Thoracic aorta (tissue), 2 donors: ENCODE measurements at places on chromosomes 12 and 14.

- DNase-seq: no peak
Observed at GRCh38 chr12:131915000-131915689, 13.9 kb upstream of the PUS1 start.

GRCh38 chr14:56154321-56154720, 36.1 kb downstream of the PELI2 start:
- no peak for DNase-seq

- DNase-seq: no peak
Observed at GRCh38 chr12:39502726-39503125, 59.8 kb upstream of the KIF21A start.

- DNase-seq: no peak
Observed at GRCh38 chr14:31442284-31442683, 15.0 kb downstream of the DTD2 start.

GRCh38 chr14:33958605-33959226, 7.8 kb upstream of the EGLN3 start:
- no peak for DNase-seq

DNA sequence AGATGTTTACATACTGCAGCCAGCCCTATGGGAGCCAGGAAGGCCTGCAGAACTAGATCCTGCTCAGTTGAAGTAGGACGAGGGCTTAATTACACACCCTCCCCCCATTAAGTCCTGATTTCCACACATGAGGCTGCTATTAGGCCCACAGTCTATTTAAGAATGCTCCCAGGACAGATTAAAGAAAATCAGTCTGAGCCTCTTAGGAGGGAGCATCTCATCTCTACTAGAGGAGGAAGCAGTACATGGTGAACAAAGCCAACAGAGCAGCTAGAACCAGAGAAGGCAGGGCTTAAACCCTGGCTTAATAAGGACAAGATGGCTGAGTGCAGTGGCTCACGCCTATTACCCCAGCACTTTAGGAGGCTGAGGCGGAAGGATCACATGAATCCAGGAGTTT, 55.8 kb upstream of the ARHGAP5 start:
- no peak for DNase-seq

GRCh38 chr14:93332397-93332852, 411 bp downstream of the BTBD7 start:
- DNase-seq: no peak

- DNase-seq: no peak
Observed at GRCh38 chr14:96590190-96590864, 88.1 kb downstream of the PAPOLA start.

DNA sequence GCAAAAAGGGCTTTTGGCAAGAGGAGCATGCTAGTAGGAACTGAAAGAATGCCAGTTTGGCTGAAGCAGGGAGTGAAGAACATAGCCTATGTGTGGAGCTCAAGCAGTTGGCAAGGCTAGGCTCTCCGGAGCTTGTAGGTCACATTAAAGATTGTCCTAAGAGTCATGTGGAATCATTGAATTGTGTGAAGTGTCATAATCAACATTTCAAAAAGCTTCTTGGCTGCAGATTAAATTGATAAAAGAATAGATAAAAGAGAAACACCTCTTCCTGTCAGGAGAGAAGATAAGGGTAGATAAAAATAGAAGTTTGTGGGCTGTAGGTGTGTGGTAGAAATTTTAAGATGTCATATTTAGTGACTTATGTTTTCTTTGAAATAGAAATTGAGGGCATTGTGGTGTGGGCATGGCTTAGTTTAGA, 36.1 kb downstream of the CPSF6 start:
- no peak for DNase-seq

GRCh38 chr12:92551210-92551609, 151.6 kb upstream of the PLEKHG7 start:
- no peak for DNase-seq

DNA sequence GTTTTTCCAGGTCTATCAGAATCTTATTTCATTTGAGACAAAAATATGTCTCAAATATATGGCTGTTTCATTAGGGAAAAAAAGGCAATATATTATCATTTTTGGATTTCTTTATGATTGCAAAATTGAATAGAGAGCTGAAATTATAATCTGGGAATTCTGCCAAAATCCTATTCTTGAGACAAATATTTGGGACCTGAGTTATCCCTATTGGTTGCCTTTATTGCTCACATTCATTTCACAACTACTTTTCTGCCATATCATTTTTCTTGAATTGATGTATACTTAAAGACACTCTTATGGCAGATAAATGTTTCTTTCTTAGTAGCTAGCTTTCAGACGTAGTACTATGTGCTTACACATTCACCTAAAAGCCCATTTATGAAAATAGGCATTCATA, 241.6 kb upstream of the NOVA1 start:
- no peak for DNase-seq

GRCh38 chr14:32417956-32418552, 89.0 kb downstream of the AKAP6 start:
- peak; percentile 28 for DNase-seq

DNA sequence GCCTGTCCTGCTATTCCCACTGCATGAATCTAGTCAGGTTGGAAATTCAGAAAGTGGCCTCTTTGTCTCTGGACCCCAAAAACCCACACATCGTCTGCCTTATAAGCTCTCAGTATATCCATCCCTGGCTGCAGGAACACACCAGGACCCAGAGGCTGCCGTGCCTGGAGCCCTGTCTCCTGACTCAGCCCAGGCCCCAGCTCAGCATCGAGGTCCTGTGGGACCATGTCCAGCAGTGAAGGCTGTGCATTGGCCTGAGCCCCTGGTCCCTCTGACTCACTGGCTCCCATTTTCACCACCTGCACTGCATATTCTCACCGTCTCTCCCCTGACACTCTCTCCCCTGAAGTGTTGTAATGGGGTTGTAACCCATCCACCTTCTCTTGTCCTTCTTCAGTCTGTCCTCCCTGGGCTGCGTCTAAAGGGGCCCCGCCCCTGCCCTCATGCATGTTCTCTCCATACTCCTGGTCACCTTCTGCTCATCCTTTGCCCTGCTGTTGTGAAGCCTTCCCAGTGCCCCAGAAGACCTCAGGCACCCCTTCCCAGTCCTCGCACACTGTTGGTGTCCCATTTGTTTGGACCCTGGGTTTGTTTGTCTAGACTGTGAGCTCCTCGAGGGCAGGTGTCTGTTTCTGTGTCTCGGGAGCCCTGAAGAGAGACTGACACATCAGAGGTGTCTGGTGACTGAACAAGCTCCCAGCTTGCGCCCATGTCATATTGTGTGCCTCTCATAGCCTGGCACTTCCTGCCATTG, 43.8 kb downstream of the EVL start:
- no peak for DNase-seq

DNA sequence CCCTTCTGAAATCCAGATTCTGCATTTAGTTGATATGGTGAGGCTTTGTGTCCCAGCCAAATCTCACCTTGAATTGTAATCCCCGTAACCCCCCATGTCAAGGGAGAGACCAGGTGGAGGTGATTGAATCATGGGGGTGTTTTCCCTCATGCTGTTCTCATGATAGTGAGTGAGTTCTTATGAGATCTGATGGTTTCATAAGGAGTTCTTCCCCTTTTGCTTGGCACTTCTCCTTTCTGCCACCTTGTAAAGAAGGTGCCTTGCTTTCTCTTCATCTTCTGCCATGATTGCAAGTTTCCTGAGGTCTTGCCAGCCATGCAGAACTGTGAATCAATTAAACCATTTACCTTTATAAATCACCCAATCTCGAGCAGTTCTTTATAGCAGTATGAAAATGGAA, 23.1 kb upstream of the C12orf42 start:
- no peak for DNase-seq

- no peak for DNase-seq
Observed at GRCh38 chr14:33275879-33276278, 337.2 kb downstream of the NPAS3 start.

DNA sequence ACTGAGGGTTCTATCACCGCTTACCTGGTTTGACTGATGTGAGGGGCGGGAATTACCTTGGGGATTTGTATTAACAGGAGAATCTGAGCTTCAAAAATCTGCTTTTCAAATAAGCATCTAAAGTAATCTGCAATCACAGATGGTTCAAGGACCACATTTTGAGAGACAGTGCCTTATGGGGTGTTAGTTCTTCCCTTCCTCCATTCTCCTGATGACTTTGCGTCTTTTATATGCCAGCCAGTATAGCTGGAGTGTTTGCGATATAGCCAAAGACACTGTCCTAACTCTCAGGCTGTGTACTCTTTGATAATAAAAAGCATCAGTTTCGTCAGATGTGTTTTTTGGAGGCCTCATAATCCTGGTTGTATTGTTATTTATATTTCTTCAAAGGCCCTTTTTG, 39.5 kb downstream of the PPHLN1 start:
- DNase-seq: no peak

- peak; percentile 47 for DNase-seq
Observed at GRCh38 chr12:69470189-69471075, at the start of gene FRS2. TSS of gene FRS2 (plus strand) at chr12:69470388. CDS start at chr12:69569031, 98,643 bp downstream.

GRCh38 chr14:94886931-94887330, 117.0 kb upstream of the GSC start:
- no peak for DNase-seq

DNA sequence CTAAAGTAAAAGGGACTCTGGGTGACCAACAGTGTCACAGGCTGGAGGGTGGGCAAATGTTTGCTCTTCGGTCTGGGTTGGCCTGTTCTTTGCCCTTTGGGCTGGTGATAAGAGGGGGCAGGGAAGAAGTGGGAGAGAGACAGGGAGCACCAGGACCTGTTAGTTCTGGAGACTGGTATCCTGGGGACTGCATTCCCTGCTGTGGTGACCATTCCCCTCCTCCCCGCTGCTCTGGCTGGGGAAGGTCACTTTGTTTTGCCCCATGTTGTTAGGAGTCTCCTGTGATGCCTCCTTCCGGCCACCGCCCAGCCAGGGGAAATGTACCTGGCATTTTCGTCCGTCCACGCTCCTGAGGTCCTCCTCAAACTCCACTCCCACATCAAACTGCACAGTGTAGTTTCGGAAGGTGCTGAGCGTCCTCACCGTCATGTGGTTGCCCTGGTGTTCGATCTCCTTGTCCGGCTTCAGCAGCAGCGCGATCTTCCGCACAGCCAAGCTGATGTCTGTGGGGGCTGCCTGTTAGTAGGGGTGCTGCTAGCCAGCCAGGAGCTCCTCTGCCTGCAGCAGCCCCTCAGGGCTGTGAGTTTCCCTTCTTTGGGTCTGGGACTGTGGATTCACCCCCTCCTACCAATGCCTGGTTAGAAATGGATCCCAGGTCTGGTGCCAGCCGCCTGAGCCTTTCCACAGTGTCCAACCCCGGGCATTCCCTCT, 618 bp downstream of the RBP5 start:
- no peak for DNase-seq

GRCh38 chr12:97912943-97913342, 450.3 kb downstream of the RMST start:
- no peak for DNase-seq

GRCh38 chr14:62661818-62662217, 383.4 kb downstream of the KCNH5 start:
- DNase-seq: no peak

DNA sequence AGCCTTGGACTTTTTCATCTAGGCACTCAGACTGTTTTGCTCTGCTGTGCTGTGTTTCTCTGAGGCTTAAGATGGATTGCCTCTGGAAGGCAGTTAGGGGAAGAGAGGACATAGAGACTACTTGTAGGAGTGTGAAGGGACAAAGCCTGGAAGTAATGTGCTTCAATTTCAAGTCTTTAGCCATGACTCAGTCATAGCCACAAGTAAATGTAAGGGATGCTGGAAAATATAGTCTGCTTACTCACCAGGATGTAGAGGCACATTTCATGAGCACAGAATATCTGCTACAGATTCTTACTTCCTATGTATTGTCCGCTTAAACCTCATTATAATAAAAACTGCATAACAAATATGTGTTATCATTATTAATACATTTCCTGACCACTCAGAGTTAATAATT, 794.3 kb upstream of the NOVA1 start:
- DNase-seq: no peak

DNA sequence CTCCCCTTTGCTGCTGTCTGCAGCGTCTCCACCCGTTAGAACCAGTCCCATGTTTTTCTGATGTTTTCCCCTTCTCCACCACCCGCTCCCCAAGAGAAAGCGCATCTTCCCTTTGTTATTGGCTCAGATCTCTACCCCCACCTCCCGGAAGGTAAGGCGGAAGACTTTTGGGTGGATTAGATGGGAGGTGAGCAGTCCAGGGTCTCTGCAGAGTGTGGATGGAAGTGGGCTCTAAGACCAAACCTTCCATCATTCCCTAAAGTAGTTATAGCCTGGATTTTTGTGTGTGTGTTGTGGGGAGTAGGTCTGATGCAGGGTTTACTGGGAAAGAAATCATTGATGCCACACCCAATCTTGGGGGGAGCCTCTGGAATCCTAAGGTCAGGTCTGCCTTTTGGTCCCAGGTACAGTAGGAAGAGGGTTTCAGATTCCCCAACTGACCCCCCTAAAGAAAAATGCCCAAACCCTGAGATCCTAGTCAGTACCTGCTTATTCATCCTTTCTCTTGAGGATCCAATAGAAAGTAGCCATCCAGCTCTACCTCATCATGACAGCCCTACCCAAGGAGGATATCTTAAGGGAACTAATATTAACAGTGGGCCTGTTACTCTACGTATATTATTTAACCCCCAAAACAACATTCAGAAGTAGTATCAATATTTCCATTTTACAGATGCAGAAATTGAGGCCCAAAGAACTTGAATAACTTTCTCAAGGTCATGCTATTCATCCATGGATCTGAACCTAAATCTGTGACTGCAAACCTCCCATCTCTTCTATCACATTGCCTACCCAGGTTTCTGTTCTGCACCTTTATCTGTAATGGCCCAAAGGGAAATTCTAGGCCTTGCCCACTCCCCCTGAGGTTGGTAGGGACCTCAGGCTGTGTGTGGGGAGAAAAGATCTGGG, 1.1 kb downstream of the KIF5A start:
- no peak for DNase-seq

GRCh38 chr14:78088916-78089315, 81.3 kb upstream of the NRXN3 start:
- no peak for DNase-seq

- no peak for DNase-seq
Observed at GRCh38 chr12:19576506-19577280, 137.4 kb downstream of the AEBP2 start.

DNA sequence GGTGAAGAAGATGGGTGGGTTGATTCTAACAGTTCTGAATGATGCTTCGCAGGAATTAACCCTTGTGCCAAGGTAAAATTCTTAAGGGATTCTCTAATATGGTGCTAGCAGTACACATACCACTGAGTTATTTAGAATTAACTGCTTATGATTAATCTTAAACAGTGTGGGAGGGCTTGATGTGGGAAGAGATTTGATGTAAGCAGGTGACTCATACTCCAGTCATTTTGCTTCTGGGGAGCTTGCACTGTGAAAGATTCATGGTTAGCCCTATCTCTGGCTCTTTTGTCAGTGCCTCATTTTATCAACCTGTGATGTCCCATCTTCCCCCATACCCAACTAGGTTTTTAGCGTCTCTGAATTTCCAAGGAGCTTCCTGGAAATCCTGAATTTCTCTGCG, 83.8 kb downstream of the NRXN3 start:
- no peak for DNase-seq

- DNase-seq: no peak
Observed at GRCh38 chr12:29667011-29667410, 116.7 kb downstream of the TMTC1 start.

DNA sequence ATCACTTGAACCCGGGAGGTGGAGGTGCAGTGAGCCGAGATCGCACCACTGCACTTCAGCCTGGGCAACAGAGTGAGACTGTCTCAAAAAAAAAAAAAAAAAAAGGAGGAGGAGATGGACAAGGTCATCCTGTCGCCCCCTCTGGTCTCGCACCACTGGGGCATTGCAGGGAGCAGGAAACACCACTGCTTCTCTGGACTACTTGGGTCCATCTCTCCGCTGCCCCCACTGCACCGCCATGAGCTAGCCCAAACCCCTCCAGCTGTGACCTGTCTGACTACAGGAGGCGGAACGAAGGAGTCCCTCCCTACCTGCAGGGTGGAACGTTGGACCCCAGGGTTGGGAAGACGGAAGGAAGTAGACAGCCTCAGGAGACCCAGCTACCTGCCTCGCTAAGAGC, 18.2 kb upstream of the FAM222A start:
- no peak for DNase-seq
